ENCODE measurements at places on chromosomes 13 and 19.

DNA sequence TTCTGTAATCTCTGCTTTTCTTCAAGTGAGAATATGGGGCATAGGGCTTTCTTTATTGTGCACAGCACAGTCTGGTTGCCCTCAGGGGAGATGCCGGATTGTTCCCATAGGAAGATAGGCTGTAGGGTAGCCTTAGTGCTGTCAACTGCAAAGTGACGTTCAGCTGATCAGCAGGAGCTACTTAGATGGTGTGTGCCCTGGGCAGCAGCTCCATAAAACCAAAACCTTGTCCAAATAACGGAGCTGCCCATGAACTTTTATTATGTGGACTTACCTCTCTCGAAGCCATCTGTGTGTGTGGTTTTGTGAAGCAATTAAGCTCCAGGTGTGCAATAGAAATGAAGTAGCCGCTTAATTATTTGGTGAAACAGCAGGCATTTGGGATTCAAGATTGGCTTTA, 120.0 kb upstream of the RNF113B start:
- H3K4me1 ChIP-seq: peaks cover 4% of the 10 kb centered on the region
- no peaks in the 10 kb centered on the region for H3K27me3 ChIP-seq
- no peak overlapping the region for H3K27ac ChIP-seq
- DNase-seq: no peak
- H3K4me3 ChIP-seq: no peak overlapping the region

DNA sequence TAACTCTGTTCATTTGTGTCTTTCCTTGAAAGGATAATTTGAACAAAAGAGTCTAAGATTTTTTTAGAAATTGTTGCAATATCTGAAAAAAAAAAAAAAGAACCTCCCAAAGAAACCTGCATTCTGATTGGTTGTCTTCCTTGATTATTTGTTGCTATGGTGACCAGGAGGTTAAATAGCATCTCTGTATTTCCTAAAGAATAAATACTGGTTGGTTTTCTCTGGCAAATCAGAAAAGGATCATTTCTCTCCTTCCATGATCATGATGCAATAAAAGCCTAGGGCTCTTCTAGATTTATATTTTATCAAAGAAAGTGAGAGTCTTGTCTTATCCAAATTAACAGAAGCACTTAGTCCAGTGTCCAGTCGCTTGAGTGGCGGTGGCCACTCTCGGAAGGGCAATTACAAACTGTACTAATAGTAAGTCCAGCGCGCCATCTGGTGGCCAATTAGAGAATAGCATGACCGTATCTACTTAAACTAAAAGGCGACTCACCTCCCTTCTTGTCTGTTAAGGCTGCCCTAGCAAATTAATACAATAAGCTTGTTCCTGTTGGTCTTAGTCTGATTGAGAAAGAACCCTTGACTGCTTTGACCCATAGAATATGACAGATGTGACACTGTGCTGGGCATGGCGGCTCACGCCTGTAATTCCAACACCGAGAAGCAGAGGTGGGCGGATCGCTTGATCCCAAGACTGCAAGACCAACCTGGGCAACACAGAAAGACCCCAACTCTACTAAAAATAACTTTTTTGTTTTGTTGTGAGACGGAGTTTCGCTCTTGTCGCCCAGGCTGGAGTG, 47.0 kb upstream of the PNMA8B start:
- H3K36me3 ChIP-seq: no peaks in the 10 kb centered on the region
- H3K4me3 ChIP-seq: no peak overlapping the region
- H3K27ac ChIP-seq: no peak overlapping the region

DNA sequence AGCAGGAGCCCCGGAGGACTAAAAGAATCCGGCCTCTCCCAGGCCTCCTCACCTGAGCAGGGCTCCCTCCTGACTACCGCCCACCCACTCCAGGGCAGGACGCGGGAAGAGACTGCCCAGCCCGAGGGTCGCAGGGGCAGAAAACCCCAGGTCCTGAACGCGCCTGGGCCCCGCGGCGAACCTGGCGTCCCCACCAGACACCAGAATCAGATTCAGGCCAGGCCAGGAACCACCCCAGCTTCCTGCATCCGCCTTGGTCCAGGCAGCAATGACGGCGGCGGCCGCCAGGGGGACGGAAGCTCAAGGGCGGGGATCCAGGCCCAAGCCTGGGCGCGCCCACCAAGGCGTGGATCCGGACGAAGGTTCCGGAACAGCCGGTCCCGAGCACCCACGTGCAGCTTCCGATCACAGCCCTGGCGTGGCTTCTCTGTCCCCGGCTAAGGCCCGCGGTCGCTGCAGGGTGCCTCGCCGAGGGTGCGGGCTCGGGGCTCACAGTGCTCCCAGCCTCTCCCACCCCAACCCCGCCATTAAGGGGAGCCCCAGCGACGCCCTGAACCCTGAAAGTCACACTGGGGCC, 3.6 kb downstream of the LGALS7 start:
- peak; percentile 65 for DNase-seq
- H3K4me1 ChIP-seq: no peaks in the 10 kb centered on the region
- H3K4me3 ChIP-seq: peak overlapping the region; percentile 57
- H3K27me3 ChIP-seq: no peaks in the 10 kb centered on the region

GRCh38 chr13:30841154-30841553, 64.9 kb upstream of the MEDAG start:
- no peaks in the 10 kb centered on the region for H3K4me1 ChIP-seq
- no peaks in the 10 kb centered on the region for H3K27me3 ChIP-seq
- H3K36me3 ChIP-seq: no peaks in the 10 kb centered on the region
- DNase-seq: no peak

DNA sequence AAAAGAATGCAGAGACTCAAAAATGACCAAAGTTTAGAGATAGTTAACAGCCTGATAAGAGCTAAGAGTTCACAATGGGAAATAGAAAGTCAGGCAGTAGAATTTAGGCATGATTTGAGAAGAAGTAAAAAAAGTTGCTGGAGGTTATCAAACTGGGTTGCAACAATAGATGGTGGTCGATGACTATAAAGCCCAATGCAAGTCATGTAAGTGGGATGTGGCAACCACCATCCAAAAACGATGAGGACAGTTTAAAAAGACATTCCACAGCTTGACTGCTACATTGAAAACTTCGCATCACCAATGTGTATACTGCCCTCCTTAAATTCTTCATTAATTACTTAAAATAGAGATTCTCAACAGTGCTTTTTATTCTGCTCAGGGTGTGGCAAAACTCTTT, 19.7 kb downstream of the ELF1 start:
- peaks cover 26% of the 10 kb centered on the region for H3K4me1 ChIP-seq
- no peaks in the 10 kb centered on the region for H3K27me3 ChIP-seq
- H3K4me3 ChIP-seq: no peak overlapping the region
- no peaks in the 10 kb centered on the region for H3K36me3 ChIP-seq
- H3K27ac ChIP-seq: no peak overlapping the region

DNA sequence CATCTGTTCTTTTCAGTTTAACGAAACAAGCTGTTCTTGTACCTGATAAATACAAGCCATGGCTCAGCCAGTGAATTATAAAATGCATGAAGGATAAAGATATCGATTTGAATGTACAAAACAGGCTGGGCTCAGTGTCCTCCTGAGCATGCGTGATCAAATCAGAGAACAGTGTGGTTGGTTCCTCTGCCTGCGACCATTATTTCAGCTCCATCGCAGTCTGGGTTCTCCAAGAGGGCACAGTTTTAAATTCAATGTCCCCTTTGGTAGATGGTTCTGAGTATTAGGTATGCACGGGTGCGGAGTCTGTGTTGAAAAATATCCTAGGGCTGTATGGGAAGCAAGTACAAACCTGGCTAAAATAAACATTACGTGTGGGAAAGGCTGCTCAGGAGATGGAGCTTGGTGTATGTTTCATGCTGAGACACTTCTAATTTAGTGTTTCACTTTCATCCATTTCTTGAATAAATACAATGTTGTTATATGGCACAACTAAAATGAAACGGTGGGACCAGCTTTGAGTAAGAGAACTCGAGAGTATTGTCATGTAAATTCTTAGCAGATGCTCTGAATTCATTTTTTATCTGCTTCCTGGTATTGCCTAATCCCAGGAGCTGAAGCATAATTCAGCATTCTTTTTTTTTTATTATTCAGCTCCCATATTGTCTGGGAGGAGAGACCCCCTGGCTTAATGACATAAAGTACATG, 458.7 kb downstream of the MYO16 start:
- H3K27ac ChIP-seq: no peak overlapping the region
- H3K36me3 ChIP-seq: no peaks in the 10 kb centered on the region

DNA sequence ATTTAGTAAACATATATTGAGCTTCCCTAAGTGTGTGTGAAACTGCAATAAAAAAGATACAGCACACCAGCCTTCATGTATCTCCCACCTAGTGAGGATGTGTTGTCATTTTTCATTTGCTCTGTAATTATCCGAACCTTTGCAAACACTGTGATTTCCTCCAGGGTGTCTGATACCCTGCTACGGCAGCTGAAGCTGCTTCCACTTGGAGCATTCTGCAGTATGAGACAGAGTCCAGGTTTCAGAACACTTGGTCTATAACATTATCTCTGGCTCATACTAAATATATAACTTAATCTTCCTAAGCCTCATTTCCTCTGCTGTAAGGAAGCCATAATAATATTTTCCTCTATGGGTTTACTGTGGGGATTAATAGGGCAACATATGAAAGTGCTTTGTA, 1338.1 kb upstream of the SLC10A2 start:
- H3K27ac ChIP-seq: no peak overlapping the region
- no peaks in the 10 kb centered on the region for H3K4me1 ChIP-seq
- H3K4me3 ChIP-seq: no peak overlapping the region
- DNase-seq: no peak
- H3K36me3 ChIP-seq: no peaks in the 10 kb centered on the region

DNA sequence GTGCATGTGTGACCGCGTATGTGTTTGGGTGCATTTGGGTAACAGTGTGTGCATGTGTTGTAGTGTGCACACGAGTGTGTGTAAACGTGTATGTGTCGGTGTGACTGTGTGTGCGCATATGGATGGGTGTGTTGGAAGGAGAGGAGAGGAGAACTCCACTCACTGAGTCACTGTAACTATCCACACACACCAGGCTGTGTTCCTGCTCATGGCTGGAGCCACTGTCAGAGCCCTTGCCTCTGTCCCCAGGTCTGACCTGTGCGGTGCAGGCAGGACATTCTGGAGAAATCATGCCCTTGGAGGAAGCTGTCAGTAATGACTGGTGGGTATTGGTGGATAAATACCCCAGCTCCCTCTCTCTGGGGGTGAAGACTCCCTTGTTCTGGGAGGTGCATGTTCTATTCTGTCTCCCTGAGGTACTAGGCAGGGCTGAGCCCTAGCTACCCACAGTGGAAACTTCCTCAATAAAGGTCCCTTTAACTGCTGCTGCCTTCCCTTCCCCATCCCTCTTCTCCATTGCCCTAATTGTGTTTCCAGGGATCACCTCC, 48.4 kb downstream of the CYP4F22 start:
- no peak overlapping the region for H3K27ac ChIP-seq

GRCh38 chr13:80083853-80084676, 256.9 kb downstream of the SPRY2 start:
- H3K4me1 ChIP-seq: peaks cover 16% of the 10 kb centered on the region
- no peaks in the 10 kb centered on the region for H3K27me3 ChIP-seq
- peak overlapping the region; percentile 52 for H3K27ac ChIP-seq
- no peak for DNase-seq

- no peak overlapping the region for H3K4me3 ChIP-seq
- no peaks in the 10 kb centered on the region for H3K27me3 ChIP-seq
- no peaks in the 10 kb centered on the region for H3K4me1 ChIP-seq
- DNase-seq: no peak
- no peak overlapping the region for H3K27ac ChIP-seq
Observed at GRCh38 chr19:48760504-48761205, 5.3 kb downstream of the FGF21 start.

- H3K27ac ChIP-seq: no peak overlapping the region
- peaks cover 26% of the 10 kb centered on the region for H3K36me3 ChIP-seq
- no peak overlapping the region for H3K4me3 ChIP-seq
- no peak for DNase-seq
Observed at GRCh38 chr19:47350630-47351029, 1.5 kb downstream of the DHX34 start.

- peak overlapping the region; percentile 55 for H3K4me3 ChIP-seq
- H3K4me1 ChIP-seq: no peaks in the 10 kb centered on the region
- H3K27ac ChIP-seq: peak overlapping the region; percentile 23
- no peak for DNase-seq
- H3K27me3 ChIP-seq: no peaks in the 10 kb centered on the region
Observed at GRCh38 chr19:41548954-41549688, 26.8 kb upstream of the CEACAM21 start.

- no peak overlapping the region for H3K27ac ChIP-seq
- no peak overlapping the region for H3K4me3 ChIP-seq
- no peak for DNase-seq
- H3K27me3 ChIP-seq: no peaks in the 10 kb centered on the region
Observed at GRCh38 chr13:112931028-112931934, 37.7 kb upstream of the MCF2L start.

DNA sequence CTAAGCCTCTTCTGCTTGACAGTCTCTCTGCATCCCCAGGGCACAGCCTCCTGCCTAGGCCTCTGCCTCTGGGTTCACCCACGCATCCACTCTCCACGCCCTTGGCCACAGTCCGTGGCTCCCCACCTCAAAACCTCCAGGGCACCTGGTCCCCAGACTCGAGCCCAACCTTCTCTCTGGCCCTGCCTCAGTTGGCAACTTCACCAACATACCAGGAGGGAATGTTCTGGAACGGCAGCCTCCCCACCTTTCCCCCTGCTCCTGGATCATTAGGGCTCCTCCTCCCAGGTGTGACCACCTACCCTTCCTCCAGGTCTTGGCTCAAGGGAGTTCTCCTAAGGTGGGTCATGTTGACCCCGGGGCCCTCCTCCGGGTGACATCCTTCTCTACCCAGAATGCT, 69.1 kb downstream of the SOX1 start:
- DNase-seq: no peak
- H3K4me3 ChIP-seq: no peak overlapping the region
- H3K4me1 ChIP-seq: no peaks in the 10 kb centered on the region
- no peaks in the 10 kb centered on the region for H3K36me3 ChIP-seq

- no peak overlapping the region for H3K27ac ChIP-seq
- H3K27me3 ChIP-seq: no peaks in the 10 kb centered on the region
- no peaks in the 10 kb centered on the region for H3K4me1 ChIP-seq
- no peaks in the 10 kb centered on the region for H3K36me3 ChIP-seq
Observed at GRCh38 chr19:15562861-15563260, 52.2 kb upstream of the CYP4F8 start.

- H3K27me3 ChIP-seq: no peaks in the 10 kb centered on the region
- no peak for DNase-seq
- no peaks in the 10 kb centered on the region for H3K4me1 ChIP-seq
- no peak overlapping the region for H3K27ac ChIP-seq
Observed at GRCh38 chr13:64765636-64766035, 2464.5 kb downstream of the PCDH9 start.

- H3K36me3 ChIP-seq: no peaks in the 10 kb centered on the region
- DNase-seq: no peak
- no peak overlapping the region for H3K27ac ChIP-seq
- peak overlapping the region; percentile 25 for H3K4me3 ChIP-seq
Observed at GRCh38 chr13:66312312-66313087, 917.6 kb downstream of the PCDH9 start.
